ENCODE measurements at places on chromosomes 12 and 14.

DNA sequence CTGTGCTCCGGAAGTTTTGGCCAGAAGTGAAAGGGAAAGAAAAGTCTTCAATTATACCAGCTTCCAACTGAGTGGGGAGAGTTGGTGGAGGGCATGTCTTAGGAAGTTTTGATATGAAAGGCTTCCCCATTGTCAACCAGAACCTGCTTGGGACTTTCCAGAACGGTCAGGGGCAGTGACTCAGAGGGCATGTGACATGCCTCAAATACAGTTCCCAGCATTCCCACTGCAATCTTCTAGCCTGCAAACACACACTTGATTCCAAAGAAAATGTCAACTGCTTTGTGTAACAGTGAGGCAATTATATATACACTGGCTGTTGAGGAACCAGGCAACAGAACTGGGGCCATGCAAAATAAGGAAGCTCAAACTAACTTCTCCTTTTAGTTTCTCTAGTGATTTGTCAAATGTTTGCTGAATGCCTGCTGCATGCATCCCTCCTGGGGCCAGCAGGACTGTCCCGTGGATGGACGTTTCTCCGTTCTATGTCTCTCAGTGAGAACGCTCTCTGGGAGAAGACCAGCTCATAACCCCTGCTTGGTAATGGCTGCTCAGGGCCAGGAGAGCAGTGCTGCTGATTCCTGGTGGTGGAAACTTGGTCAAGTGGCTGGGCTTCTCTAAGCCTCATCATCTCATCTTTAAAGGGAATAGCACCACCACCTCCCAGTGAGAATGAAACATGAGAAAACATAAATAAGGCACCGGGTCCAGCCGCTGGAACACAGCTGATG is 18.3 kb downstream of the SLC25A47 start:
- no peak for DNase-seq

GRCh38 chr14:78088916-78089315 is 81.3 kb upstream of the NRXN3 start:
- no peak for DNase-seq

DNA sequence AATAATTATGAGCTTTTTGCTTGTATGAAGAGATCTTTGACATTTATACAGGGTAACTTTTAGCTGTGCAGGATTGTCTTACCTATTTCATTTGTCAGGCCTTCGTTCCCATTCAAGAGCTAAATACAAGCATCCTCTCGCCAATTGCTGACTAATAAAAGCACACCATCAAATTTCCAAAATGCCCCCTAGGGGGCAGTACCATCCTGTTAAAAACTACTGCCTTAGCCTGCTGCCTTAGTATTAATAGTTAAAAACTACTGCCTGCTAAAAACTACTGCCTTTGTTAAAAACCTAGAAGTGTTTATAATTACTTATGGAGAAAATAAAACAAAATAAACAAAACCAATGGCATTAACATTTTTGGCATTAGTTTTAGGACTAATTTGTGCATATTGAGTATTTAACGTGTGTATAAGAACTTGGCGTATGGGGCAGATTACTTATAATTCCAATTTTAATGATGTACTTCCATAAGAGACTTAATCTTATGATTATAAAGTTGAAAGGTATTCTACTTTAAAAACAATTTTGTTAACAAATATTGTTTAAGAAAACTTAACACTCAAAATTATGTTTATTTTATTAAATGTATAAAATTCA is 3.0 kb upstream of the IFI27L2 start:
- DNase-seq = no peak

- no peak for DNase-seq
These were observed 66.1 kb downstream of the C14orf132 start for GRCh38 chr14:96105089-96105925.

- no peak for DNase-seq
These were observed 202.8 kb downstream of the NUAK1 start for GRCh38 chr12:105935981-105936380.

- DNase-seq = no peak
These were observed 461.3 kb downstream of the SOX5 start for GRCh38 chr12:23488130-23488529.

DNA sequence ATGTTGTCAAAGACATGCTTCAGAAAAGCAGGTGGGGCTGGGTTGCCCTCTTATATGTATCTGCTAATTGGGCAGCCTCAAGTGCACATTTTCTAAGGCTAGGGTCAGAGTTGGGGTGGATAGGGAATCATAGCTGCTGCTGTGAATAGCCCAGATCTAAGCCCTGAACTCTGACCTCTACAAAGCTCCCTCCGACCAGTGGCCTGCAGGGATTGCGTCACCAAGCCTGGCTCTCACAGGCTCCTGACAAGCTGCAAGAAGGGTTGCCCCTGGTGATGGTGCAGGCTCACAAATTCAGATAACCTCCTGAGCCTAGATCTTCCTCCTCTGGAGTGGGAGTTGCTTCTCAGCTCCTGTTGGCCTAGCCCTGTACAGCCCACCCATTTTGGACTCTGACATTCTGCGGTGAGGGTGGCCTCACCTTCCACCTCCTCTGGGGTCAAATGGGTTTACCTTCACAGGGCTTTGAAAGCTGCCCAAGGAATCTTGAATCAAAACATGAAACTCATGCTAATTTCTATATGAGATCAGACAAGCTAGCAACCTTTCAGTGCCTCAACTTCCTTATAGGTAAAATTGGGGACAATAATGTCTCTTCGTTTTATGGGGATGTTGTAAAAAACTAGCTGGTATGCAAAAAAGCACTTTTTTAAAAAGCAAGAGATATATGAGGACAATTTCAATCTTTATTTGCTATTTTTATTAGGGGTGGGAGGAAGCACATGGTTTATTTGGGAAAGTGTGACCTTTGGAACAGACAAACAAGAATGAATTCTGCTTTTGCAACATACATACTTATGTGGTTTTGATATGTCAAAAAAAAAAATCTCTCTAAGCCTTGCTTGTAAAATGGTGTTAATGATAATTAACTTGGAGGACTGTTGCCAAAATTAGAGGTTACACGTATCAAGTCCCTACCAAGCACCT is 4.9 kb upstream of the SUSD6 start:
- DNase-seq = no peak
